ENCODE measurements at places on chromosomes 2 and 18.

DNA sequence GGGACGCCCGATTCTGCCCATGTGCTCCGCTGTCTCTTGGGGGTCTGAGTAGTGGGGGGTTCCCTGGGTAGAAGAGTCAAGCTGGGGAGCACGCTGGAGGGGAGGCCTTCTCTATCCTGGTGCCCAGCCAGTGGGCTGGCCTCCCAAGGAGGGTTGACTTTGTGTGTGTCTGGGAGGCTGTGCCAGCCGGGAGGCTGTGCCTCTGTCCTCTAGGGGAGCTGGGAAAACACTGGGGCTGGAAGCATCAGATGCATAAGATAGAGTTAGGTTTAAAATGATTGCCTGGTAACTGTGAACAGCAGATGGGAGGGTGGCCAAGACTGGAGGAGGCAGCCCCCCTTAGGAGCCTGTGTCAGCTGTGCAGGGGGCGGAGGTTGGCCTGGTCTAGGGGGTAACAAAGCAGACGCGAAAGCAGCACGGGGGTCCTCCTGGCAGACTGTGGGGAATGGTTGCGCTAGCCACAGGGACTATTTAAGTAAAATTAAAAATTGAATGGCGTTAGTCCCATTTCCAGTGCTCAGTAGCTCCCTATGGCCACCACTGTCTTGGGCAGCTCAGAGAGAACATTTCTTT is 1.3 kb downstream of the ING5 start:
- DNase-seq = no peak
- H3K36me3 ChIP-seq = peaks cover 41% of the 10 kb centered on the region
- H3K27ac ChIP-seq = peak overlapping the region; percentile 36
- peak overlapping the region; percentile 69 for H3K4me3 ChIP-seq
- H3K4me1 ChIP-seq = peaks cover 19% of the 10 kb centered on the region

GRCh38 chr2:42504364-42505230 is 10.8 kb upstream of the KCNG3 start:
- H3K36me3 ChIP-seq = no peaks in the 10 kb centered on the region
- no peak for DNase-seq
- H3K4me3 ChIP-seq = no peak overlapping the region
- H3K27ac ChIP-seq = no peak overlapping the region
- no peaks in the 10 kb centered on the region for H3K4me1 ChIP-seq
- no peaks in the 10 kb centered on the region for H3K27me3 ChIP-seq

DNA sequence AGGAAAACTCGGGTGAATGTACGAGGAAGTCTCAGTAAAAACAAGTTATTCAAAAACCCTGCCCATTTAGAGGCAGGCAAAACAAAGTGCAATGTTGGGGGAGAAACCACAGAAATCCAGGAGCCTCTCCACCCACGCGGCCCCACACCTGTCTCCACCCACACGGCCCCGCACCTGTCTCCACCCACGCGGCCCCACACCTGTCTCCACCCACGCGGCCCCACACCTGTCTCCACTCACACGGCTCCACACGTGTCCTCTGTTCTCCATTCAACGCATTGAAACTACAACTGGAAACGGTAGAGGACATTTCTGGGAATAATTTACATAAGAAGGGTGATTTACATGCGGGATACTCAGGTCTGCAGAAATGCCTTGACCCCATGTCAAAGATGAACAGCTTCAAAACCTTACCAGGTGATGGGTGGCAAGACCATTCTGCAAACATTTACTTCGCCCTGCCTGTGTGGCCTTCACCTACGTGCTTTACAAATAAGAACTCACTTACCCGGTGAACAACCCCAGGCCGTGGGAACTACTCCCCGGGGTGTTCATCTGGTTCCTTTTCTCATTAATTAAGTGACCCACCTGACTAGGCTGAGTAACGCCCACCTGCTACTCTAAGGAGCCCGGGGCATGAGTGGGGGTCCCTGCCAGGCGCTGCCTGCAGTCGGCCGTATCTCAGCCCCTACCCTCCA is 100.4 kb downstream of the EIPR1 start:
- H3K4me3 ChIP-seq = no peak overlapping the region
- H3K27me3 ChIP-seq = no peaks in the 10 kb centered on the region
- DNase-seq = no peak
- H3K4me1 ChIP-seq = no peaks in the 10 kb centered on the region

DNA sequence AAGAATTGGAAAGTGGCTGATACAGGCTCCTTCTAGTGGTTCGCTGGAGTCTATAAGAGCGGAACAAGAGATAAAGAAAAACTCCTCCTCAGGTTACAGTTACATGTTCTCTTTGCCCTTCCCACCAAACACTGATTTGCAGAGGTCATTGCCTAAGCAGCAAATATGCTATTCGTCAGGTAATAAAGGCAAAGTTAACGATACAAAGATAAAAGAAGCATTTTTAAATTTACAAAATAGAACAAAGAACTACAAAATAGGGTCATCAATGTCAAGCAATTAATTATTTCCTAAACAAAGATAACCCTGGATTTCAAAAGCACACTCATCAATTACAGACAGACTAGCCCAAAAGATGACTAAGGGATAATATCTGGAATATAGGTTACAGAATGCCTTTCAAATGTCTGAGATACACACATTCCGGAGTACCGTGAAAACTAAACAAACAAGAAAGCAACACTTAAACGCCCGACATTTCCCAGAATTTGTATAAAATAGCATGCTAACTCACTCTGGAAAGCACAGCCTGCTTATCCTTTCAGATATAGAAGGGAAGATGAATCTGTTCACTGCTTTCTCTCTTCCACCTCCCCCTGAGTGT is 186.4 kb downstream of the MREG start:
- H3K4me3 ChIP-seq = no peak overlapping the region
- DNase-seq = no peak
- H3K27ac ChIP-seq = no peak overlapping the region
- H3K4me1 ChIP-seq = peaks cover 12% of the 10 kb centered on the region
- no peaks in the 10 kb centered on the region for H3K27me3 ChIP-seq

GRCh38 chr2:101811226-101812015 is 113.9 kb downstream of the MAP4K4 start:
- H3K36me3 ChIP-seq = peaks cover 3% of the 10 kb centered on the region
- no peak overlapping the region for H3K4me3 ChIP-seq
- H3K27ac ChIP-seq = no peak overlapping the region
- peaks cover 17% of the 10 kb centered on the region for H3K4me1 ChIP-seq
- H3K27me3 ChIP-seq = no peaks in the 10 kb centered on the region

DNA sequence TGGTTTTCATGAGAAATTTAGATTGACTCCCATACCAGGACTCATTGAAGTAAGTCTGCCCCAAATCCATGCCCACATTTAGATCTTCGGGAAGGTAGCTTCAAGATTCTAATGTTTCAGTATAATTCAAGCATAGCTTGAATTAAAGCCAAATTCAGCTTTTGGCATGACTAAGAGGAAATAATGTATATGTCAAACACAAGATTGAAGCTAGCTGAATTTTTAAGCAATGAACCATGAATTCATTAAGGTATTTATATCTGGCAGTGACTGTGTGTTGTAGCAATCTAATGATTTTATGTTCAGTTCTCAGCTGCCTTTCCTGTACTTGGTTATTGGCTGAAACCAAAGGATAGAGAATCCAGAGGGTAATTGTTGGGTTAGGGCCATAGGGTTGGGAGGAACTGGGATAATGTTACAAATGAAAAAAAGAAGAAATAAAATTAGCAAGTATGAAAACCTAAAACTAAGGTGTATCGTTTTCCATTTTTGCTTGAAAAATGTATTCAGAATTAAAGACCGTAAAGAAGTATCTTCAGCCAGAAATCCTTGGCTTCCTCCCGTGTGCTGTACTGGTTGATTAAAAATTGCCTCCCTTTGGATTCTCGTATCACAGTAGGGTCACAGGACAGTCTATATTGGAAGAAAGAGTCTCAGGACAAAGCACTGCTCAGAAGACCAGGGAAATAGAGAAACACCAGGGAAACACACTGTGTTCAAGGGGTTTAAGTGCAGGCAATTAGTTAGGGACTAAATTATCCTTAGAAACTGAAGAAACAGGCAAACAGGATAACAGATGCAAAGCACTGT is 119.0 kb upstream of the FN1 start:
- H3K27ac ChIP-seq = no peak overlapping the region
- no peak for DNase-seq
- no peaks in the 10 kb centered on the region for H3K4me1 ChIP-seq
- no peak overlapping the region for H3K4me3 ChIP-seq
- no peaks in the 10 kb centered on the region for H3K27me3 ChIP-seq

DNA sequence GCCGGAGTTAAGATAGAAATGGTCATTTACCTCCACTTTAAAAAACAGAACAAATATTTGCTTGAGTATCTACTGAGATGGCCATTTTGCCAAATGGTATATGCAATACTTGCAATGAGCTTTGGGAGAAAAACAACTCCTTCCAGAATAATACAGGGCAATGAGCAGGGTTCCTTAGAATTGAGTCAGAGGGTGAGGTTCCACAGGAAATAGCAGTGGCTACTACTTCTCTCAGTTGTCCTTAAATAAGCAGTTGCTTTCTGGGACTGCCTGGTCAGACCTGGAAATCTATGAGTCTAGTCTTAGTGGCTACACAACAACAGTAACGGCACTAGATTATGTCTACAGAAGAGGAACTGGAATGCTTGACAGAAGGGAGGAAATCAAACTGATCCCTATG is 80.9 kb upstream of the CCDC85A start:
- DNase-seq = no peak
- no peak overlapping the region for H3K4me3 ChIP-seq
- no peaks in the 10 kb centered on the region for H3K4me1 ChIP-seq
- H3K27ac ChIP-seq = no peak overlapping the region
- no peaks in the 10 kb centered on the region for H3K36me3 ChIP-seq
- peaks cover 8% of the 10 kb centered on the region for H3K27me3 ChIP-seq

GRCh38 chr2:30179536-30179935 is 32.7 kb downstream of the YPEL5 start:
- no peaks in the 10 kb centered on the region for H3K4me1 ChIP-seq
- no peak overlapping the region for H3K27ac ChIP-seq
- no peaks in the 10 kb centered on the region for H3K27me3 ChIP-seq
- H3K4me3 ChIP-seq = no peak overlapping the region
- DNase-seq = no peak

DNA sequence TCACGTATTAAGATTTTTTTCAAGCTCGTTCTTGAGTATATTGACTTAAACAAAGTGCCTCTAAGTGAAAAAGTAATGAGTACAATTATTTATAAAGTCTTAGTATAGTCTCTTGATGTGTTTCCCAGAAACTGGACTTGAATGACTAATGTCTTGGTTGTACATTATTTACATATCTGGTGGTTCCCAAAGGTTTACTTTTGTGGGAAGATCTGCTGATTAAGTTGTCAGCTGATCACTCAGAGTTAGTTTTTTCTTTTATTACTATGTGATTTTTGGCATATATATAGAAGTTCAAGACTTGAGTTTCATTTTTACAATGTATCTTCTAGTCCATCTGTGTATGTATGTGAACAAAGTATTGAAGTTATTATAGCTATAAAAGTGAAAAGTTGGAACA is 29.5 kb downstream of the RNF144A start:
- H3K4me1 ChIP-seq = no peaks in the 10 kb centered on the region
- H3K27me3 ChIP-seq = no peaks in the 10 kb centered on the region
- no peak overlapping the region for H3K27ac ChIP-seq
- no peak overlapping the region for H3K4me3 ChIP-seq

DNA sequence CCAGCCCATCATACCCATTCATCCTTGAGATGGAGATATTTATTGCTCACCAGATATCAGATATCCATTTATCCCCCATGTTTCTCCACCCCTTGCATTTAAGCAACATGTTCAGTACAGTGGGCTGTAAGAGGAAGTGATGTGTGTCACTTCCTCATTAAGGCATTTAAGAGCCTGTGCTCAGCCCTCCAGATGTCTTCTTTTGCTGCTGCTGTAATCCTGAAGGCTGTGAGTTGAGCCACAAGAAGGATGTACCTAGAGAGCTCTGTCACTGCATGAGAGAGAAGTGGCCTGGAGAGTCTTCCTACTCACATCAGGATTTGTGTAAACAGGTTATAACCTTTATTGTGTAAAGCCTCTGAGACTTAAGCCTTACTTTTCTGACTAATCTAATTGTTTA is 151.8 kb upstream of the UNC80 start:
- no peak overlapping the region for H3K4me3 ChIP-seq
- no peaks in the 10 kb centered on the region for H3K27me3 ChIP-seq
- no peaks in the 10 kb centered on the region for H3K36me3 ChIP-seq
- no peak overlapping the region for H3K27ac ChIP-seq
- H3K4me1 ChIP-seq = no peaks in the 10 kb centered on the region
- no peak for DNase-seq

GRCh38 chr18:79803611-79804051 is 5.9 kb downstream of the KCNG2 start:
- no peak overlapping the region for H3K27ac ChIP-seq

- H3K4me3 ChIP-seq = no peak overlapping the region
- no peak overlapping the region for H3K27ac ChIP-seq
- H3K36me3 ChIP-seq = no peaks in the 10 kb centered on the region
- H3K4me1 ChIP-seq = no peaks in the 10 kb centered on the region
- H3K27me3 ChIP-seq = no peaks in the 10 kb centered on the region
- no peak for DNase-seq
Measured at GRCh38 chr2:208407667-208408066, 1.1 kb downstream of the PTH2R start.

GRCh38 chr2:4898706-4899105 is 793.5 kb upstream of the SOX11 start:
- H3K4me3 ChIP-seq = no peak overlapping the region
- no peak overlapping the region for H3K27ac ChIP-seq
- H3K36me3 ChIP-seq = no peaks in the 10 kb centered on the region
- DNase-seq = no peak
- no peaks in the 10 kb centered on the region for H3K27me3 ChIP-seq
- no peaks in the 10 kb centered on the region for H3K4me1 ChIP-seq

GRCh38 chr2:42359304-42359964 is 1.6 kb downstream of the COX7A2L start:
- H3K27me3 ChIP-seq = no peaks in the 10 kb centered on the region
- H3K27ac ChIP-seq = peak overlapping the region; percentile 99
- H3K36me3 ChIP-seq = peaks cover 11% of the 10 kb centered on the region

DNA sequence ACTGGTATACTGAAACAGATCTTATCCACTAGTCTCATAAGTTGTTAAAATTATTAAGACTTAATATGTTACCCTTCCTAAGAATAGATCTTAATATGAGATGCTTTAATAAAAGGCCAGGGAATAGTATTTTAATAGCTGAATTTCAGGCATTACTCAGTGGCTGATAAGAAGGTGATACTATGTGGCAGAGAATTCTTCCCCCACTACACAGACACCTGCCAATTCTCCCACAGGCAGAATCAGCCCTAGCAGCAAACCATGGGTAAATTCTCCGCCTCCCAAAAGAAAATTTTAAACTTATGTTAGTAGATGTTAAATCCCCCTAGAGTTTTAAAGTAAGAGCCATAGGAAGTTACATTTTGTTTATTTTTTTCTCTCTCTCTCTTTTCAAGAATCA is 888.8 kb downstream of the LRP1B start:
- no peaks in the 10 kb centered on the region for H3K36me3 ChIP-seq
- no peaks in the 10 kb centered on the region for H3K27me3 ChIP-seq
- no peak for DNase-seq
- H3K27ac ChIP-seq = no peak overlapping the region
- H3K4me1 ChIP-seq = no peaks in the 10 kb centered on the region

- no peak overlapping the region for H3K4me3 ChIP-seq
- H3K36me3 ChIP-seq = no peaks in the 10 kb centered on the region
- no peaks in the 10 kb centered on the region for H3K27me3 ChIP-seq
Measured at GRCh38 chr18:48580782-48581181, 42.0 kb downstream of the CTIF start.
